ENCODE measurements at places on chromosomes 5 and 9.

DNA sequence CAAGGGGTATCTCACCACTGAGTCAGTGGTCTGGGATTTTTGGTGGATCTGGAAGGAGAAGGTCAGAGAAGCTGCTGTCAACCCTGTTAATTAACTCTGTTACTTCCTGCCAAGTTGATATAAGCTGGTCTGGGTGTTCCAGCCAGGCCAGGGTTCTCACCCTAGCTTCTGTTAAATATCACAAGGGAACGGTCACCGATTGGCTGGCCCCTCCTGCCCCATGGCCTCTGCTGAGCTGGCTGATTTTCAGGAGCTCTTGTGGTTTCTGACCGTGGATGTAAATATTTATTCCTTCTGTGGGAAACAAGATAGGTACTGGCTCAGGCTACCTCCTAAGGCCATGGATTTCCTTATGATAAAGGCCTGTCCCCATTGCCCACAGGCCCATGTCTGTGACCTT is 1.0 kb downstream of the ADAMTS13 start:
- no peak for DNase-seq

- no peak for DNase-seq
These were observed 865.0 kb downstream of the NR2F1-AS1 start for GRCh38 chr5:92715946-92716520.

- no peak for DNase-seq
These were observed at the start of gene BSPRY for GRCh38 chr9:113349445-113350094. Gene BSPRY, plus strand, starts transcription at chr9:113349541. Its CDS starts 39 bp downstream, at chr9:113349580.

DNA sequence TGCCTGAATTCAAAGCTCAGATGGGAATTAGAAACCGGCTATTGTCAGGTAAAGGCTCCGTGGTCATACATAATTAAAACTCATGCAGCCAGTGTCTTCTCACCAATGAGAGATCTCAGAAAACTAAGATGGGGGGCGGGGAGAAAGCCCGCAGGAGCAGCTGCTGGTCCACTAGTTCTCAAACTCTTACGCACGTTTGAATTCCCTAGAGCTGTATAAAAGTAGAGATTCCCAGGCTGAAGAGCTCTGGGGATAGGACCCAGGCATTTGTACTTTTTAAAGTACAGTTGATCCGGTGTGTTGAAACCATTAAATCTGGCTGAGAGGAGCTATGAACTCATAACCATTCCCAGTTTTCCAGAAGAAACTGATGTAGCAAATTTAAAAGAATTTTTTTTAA is 68.5 kb downstream of the FRMD3 start:
- DNase-seq: no peak

- DNase-seq: no peak
These were observed 17.7 kb upstream of the INPP5E start for GRCh38 chr9:136457326-136457725.

GRCh38 chr5:33409435-33410170 is 31.2 kb upstream of the TARS1 start:
- no peak for DNase-seq

DNA sequence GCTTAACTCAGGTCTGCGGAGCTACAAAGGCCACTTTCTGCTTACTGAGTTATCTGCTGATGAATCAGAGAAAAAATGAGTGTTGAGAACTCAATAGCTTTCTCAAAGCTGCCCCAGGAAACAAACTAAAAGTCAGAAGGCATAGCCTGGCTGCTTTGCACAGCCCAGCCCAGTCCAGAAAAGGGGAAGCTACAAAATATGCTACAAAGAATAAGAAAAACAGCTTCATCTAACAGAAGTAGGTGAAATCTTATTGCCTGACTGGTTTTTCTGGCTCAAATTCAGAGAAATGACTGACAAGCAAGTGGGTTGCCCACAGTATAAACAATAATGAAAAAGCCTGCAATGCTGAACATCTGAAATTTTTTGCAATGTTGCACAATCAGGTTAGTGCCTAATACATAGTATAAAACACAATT is 156.2 kb downstream of the PPP2R2B start:
- no peak for DNase-seq

- DNase-seq: no peak
These were observed 853.7 kb downstream of the TAF11L14 start for GRCh38 chr5:18487928-18488480.

DNA sequence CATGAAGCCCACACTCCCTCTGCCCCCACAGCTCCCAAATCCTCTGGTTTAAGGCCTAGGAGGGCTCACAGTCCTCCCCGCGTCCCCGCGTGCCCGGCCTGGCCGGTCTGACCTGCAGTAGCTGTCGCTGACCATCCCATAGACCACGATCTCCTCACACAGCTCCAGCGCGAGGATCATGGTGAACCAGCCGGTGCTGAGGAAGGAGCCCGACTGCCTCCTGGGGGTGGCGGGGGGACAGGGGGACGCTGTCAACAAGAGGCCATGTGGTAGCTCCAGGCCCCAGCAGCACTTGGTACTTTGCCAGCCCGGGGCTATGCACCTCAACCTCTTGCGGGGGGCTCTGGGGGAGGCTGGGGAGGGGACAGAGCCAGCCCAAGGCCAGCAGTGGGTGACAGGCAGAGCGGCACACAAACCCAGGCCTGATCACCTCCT is 7.0 kb downstream of the ST6GALNAC4 start:
- DNase-seq: no peak

GRCh38 chr5:14366763-14367162 is 214.8 kb upstream of the OTULINL start:
- no peak for DNase-seq

- no peak for DNase-seq
These were observed 466.9 kb downstream of the DMRTA1 start for GRCh38 chr9:22913518-22913917.

DNA sequence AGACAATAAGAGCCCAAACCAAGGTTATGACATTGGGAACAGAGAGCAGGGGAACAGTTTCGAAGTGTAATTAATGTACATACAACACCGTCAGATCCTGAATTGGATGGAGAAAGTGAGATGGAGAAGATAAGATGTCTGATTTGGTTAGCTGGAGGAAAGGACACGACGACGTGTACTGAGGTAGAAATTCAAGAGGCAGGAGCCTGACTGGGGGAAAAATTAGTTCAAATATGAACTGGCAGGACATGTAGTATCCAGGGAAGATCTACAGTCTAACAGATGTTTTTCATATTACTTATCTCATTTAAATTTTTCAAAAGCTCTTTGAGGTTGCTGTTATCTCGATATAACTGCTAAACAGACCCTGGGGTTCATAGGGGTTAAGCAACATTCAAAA is 114.7 kb downstream of the TMEM232 start:
- no peak for DNase-seq

DNA sequence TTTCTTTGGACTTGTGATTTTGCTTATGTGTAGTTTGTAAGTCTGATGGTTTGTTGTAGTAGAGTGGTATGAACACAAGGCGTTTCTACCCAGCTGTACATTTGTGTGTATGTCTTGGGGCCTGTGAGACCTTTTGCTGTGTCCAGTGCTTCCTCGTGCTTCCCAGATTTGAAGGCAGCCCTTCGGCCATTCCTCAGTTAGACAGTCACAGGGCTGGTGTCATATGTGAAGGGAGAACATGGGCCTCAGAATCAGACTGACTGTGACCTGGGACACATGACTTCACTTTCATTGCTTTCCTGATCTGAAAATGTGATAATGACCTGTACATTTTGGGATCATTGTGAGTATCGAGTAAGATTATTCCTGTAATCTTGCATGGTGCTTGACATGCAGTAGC is 140.0 kb downstream of the TRIO start:
- no peak for DNase-seq

DNA sequence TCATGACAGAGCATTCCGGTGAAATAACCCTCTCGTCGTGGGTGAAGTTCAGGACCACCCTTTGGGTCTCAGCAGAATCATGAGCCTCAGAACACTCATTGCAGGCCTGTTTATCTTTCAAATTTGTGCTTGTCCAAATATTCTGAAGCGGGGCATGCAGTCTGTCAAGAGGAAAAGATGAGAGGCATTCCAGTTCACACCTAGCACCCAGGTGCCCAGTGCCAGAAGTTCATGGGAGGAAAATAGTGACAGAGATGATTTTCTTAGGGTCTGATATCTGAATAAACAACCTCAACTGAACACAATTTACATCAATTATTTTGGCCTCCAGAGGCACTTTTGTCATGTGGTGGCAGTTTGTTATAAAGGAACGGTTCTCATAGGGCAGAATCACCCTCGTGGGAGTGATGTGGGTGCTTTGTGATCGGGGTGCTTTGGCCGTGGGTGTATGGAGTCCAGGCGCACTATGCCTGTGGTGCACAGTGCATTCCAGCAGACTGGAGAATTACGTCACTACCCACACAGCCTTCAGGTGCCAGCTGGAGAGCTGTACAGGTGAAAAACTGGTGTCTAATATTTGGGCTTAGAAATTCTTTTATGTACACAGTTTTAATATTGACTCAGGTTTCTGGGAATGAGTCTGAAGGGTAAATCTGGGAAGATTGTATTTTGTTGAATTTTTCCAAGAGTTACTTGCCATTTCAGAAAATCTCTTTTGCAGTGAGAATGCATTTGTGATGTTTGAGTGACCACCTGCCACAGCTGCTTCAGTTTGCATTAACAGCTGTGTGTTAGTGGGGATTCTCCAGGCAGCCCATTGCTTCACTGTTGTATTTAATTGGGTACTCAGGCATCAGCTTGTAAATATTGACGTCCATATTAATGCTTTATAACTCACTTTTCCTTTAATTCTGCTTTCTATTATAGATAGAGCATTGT is 289.3 kb downstream of the FANCC start:
- no peak for DNase-seq
